HFFc6 (cell line): ENCODE measurements at places on chromosomes 3 and 15. TPM values are rescaled to one million over a fixed set of nuclear protein-coding genes. Genes with fewer than 3 reads are reported as not detected.

ARHGEF26 gene
- 0.06 TPM in 1 of 3 replicates, not detected in the others for total RNA-seq

AADACL2 gene
- total RNA-seq, result not detected in 3 replicates

SAMMSON gene
- not detected in 3 replicates for total RNA-seq

CPEB1 gene
- total RNA-seq, result 4.3 to 5.6 TPM (median 4.6 TPM) in 3 replicates

PTX3 gene
- total RNA-seq, result 20.8 and 45.4 TPM in 2 replicates

GOLGA6D gene
- total RNA-seq, result not detected in 3 replicates

MAP6D1 gene
- 2.2 to 3.7 TPM (median 3.4 TPM) in 3 replicates for total RNA-seq

SLC12A8 gene
- 1.6 to 4.1 TPM (median 2.4 TPM) in 3 replicates for total RNA-seq

SCAANT1 gene
- total RNA-seq, result not detected in 3 replicates

FOXL2NB gene
- total RNA-seq, result 0.61 to 4.3 TPM (median 0.66 TPM) in 3 replicates

SEMA3G gene
- not detected in 2 replicates for total RNA-seq

CHRM5 gene
- not detected in 3 replicates for total RNA-seq

- H3K4me3 ChIP-seq, result peak overlapping the region; percentile 63
- H3K4me1 ChIP-seq, result peaks cover 40% of the 10 kb centered on the region
- H3K27ac ChIP-seq, result no peak overlapping the region
- DNase-seq, result peak; percentile 69
- no peaks in the 10 kb centered on the region for H3K36me3 ChIP-seq
- H3K27me3 ChIP-seq, result peaks cover 3% of the 10 kb centered on the region
These were observed 16.9 kb downstream of the SLC24A1 start for GRCh38 chr15:65638681-65639089.

DNA sequence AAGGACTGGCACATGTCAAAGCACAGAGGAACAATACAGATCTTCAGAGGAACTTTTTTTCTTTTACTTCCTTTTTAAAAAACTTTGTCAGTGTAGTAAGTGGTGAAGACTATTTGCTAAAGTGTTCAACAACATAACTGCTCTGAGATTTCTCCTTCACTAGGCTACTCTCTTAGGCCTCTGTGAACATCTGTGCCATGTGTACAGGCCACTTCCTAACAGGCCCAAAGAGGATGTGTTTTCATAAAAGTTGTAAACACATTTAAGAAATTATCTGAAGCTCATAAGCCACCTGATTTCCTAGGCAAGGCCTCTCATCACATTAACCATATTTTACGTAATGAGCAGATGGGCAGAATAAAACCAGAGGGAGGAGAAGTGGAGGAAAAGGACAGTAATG is 235.4 kb downstream of the FHIT start:
- no peak overlapping the region for H3K4me3 ChIP-seq
- no peak for DNase-seq
- no peak overlapping the region for H3K27ac ChIP-seq
- peaks cover under 1% of the 10 kb centered on the region; the same call in 1 of the 2 replicates for H3K36me3 ChIP-seq
- H3K4me1 ChIP-seq, result no peaks in the 10 kb centered on the region

- no peak overlapping the region for H3K27ac ChIP-seq
- peaks cover 2% of the 10 kb centered on the region; the same call in 1 of the 2 replicates for H3K27me3 ChIP-seq
- peaks cover 29% of the 10 kb centered on the region for H3K4me1 ChIP-seq
- DNase-seq, result peak; percentile 45
- no peak overlapping the region for H3K4me3 ChIP-seq
- no peaks in the 10 kb centered on the region for H3K36me3 ChIP-seq
These were observed 46.3 kb upstream of the FLNB start for GRCh38 chr3:57961828-57962447.

DNA sequence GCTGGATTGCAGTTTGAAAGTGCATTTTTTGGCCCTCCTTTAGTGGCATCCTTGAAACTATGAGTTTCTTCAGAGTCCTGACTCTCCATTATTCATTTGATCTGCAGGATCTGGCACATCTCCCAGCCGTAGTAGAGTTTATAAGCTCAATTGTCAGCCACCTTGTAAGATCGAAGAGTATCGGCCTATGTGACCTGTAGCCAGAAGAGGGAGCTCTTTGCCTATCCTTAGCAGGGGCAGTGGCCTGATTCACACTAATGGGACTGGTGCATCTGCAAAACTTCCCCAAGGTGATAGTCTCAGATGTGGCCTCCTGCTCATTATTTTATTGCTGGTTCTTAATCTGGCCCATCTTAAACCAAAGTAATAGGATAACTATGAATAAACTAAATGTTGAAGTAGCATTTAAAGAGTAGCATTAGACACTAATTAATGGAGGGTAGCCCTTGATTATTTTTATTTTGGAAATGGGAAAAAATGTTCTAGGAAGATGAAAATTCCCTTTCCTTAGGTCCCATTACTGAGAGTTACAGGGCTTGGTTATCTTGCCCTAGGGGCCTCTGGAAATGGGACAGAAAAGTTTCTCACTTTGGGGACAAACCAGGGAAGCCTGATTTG is 21.2 kb downstream of the GCSAM start:
- peaks cover 6% of the 10 kb centered on the region; the same call in 1 of the 2 replicates for H3K4me1 ChIP-seq
- peak; percentile 76 for DNase-seq
- H3K27me3 ChIP-seq, result no peaks in the 10 kb centered on the region; the same call in 1 of the 2 replicates
- peaks cover 10% of the 10 kb centered on the region; the same call in 1 of the 2 replicates for H3K36me3 ChIP-seq
- no peak overlapping the region for H3K4me3 ChIP-seq

- no peaks in the 10 kb centered on the region; the same call in 1 of the 2 replicates for H3K27me3 ChIP-seq
- no peak overlapping the region for H3K4me3 ChIP-seq
- H3K36me3 ChIP-seq, result no peaks in the 10 kb centered on the region
- DNase-seq, result no peak
These were observed 551.7 kb downstream of the NR2F2 start for GRCh38 chr15:96882121-96882772.

DNA sequence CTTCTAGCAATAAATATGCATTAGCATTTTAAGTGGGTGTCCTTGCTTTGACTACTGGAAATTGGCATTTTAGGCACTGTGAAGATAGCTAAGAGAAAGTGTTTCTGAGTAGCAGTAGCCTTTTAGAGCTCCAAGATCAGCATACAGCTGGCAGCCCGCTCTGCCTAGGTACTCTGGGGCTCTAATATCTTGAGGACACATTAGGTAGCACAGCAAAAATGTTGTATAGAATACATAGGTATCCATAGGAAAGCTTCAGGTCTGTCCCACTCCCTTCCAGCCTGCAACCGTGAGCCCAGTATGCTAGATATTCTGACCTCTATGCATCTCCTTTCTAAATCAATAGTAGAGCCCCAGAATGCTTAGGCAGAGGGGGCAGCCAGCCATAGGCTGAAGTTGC is 670.5 kb downstream of the NLGN1 start:
- H3K4me1 ChIP-seq, result peaks cover 21% of the 10 kb centered on the region
- no peak overlapping the region for H3K27ac ChIP-seq
- H3K36me3 ChIP-seq, result peaks cover 16% of the 10 kb centered on the region
- H3K4me3 ChIP-seq, result no peak overlapping the region
- DNase-seq, result no peak

GRCh38 chr3:124296406-124296805 is 304.5 kb upstream of the ROPN1 start:
- DNase-seq, result no peak
- H3K36me3 ChIP-seq, result no peaks in the 10 kb centered on the region
- no peak overlapping the region for H3K4me3 ChIP-seq
- H3K27ac ChIP-seq, result no peak overlapping the region
- no peaks in the 10 kb centered on the region; the same call in 1 of the 2 replicates for H3K4me1 ChIP-seq
- H3K27me3 ChIP-seq, result peaks cover 40% of the 10 kb centered on the region

GRCh38 chr3:8576436-8576835 is 68.2 kb downstream of the SSUH2 start:
- H3K36me3 ChIP-seq, result no peaks in the 10 kb centered on the region
- H3K4me3 ChIP-seq, result peak overlapping the region; percentile 51
- H3K4me1 ChIP-seq, result peaks cover 60% of the 10 kb centered on the region

- no peak for DNase-seq
- H3K27ac ChIP-seq, result no peak overlapping the region
- no peaks in the 10 kb centered on the region for H3K4me1 ChIP-seq
- peaks cover 7% of the 10 kb centered on the region; the same call in 1 of the 2 replicates for H3K27me3 ChIP-seq
- no peaks in the 10 kb centered on the region for H3K36me3 ChIP-seq
These were observed 151.5 kb upstream of the BFSP2 start for GRCh38 chr3:133248389-133248788.

DNA sequence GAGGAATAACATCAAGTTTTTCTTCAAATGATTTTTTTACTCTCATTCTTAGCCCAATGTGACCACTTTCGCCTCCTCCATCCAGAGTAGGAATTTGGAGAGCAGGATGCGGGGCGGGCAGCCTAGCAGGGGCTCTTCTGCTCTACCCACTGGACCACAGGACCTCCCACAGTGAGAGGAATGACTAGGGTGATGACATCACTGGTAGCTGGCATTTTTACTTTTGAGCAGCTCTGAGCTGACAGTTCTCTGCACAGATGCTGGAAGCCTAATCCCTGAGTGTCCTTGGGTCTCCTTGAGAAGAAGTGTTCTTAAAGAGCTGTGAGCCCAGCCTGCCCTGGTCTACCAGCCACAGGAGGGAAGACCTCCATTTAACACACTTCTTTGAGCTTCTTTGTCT is 1.4 kb upstream of the HCN4 start:
- H3K36me3 ChIP-seq, result no peaks in the 10 kb centered on the region
- peaks cover 40% of the 10 kb centered on the region for H3K27me3 ChIP-seq
- no peak overlapping the region for H3K27ac ChIP-seq
- H3K4me1 ChIP-seq, result no peaks in the 10 kb centered on the region

DNA sequence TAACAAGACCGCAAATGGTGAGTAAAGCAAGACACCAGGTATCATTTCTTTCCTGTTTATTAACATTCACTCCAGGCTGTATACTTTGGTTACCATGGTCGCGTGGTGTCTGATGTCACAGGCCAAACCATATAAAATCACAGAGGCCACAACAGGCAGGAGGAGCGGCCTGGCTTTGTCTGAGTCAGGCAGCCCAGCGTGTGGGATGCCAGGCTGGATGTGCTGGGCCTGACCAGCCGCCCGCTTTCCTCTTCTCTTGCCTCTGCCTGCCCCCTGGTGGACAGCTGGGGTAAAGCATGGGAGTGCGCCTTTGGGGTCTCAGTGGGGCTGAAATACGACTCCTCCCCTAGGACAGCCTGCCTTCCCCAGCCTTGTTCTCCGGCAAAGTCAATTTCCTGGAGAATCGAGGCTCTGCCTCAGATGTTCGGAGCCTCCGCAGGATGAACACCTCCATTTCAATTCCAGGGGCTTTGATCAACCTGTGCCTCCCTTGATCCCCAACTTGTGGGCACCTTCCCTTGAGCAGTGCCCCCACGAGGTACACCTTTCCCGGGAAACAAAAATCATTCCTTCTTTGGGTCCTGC is 78.2 kb downstream of the CCNL1 start:
- peaks cover 4% of the 10 kb centered on the region; the same call in 1 of the 2 replicates for H3K27me3 ChIP-seq
- DNase-seq, result peak; percentile 98
- no peaks in the 10 kb centered on the region for H3K36me3 ChIP-seq
- peak overlapping the region; percentile 97 for H3K27ac ChIP-seq
- H3K4me1 ChIP-seq, result peaks cover 67% of the 10 kb centered on the region

GRCh38 chr15:80568876-80569605 is 126.1 kb upstream of the ABHD17C start:
- H3K4me3 ChIP-seq, result no peak overlapping the region
- DNase-seq, result no peak
- peaks cover 33% of the 10 kb centered on the region for H3K4me1 ChIP-seq
- H3K27me3 ChIP-seq, result no peaks in the 10 kb centered on the region
- H3K36me3 ChIP-seq, result peaks cover 5% of the 10 kb centered on the region; the same call in 1 of the 2 replicates
- no peak overlapping the region; the same call in 1 of the 2 replicates for H3K27ac ChIP-seq

GRCh38 chr3:100810671-100811070 is 101.4 kb downstream of the TFG start:
- peak overlapping the region; percentile 23 for H3K4me3 ChIP-seq
- 0 out of 2 replicates have a peak, but pooled peaks cover 11% of the 10 kb centered on the region for H3K36me3 ChIP-seq
- no peaks in the 10 kb centered on the region; the same call in 1 of the 2 replicates for H3K27me3 ChIP-seq
- peak; percentile 46 for DNase-seq

GRCh38 chr3:100647657-100648056 is 38.3 kb downstream of the ADGRG7 start:
- H3K27ac ChIP-seq, result no peak overlapping the region
- peaks cover 26% of the 10 kb centered on the region for H3K27me3 ChIP-seq
- no peak for DNase-seq
- H3K4me1 ChIP-seq, result peaks cover 15% of the 10 kb centered on the region

DNA sequence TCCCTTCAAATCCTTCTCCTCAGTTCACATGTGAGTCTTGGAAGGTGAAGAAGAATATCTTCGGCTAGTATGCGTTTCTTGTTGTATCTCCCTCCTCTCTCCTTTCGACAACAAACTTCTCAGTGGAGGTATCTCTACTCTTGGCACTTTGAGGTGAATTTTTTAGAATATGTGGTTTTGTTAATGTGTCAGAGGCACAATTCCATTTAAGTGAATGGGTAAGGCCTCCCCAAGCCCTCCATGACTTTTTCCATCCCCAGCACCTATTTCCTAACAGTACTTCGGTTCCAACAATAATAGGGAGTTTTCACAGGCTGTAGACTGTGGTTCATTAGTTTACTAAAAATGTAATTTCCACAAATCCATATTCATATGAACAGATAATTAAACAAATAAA is 74.2 kb downstream of the TM4SF4 start:
- peak overlapping the region; percentile 97 for H3K27ac ChIP-seq
- H3K27me3 ChIP-seq, result peaks cover 3% of the 10 kb centered on the region
- peaks cover 27% of the 10 kb centered on the region for H3K36me3 ChIP-seq

- H3K36me3 ChIP-seq, result peaks cover 15% of the 10 kb centered on the region
- H3K4me3 ChIP-seq, result no peak overlapping the region
- no peaks in the 10 kb centered on the region for H3K27me3 ChIP-seq
- no peak for DNase-seq
- H3K27ac ChIP-seq, result no peak overlapping the region
- H3K4me1 ChIP-seq, result peaks cover 18% of the 10 kb centered on the region
These were observed 26.9 kb upstream of the TJP1 start for GRCh38 chr15:29849218-29849617.

DNA sequence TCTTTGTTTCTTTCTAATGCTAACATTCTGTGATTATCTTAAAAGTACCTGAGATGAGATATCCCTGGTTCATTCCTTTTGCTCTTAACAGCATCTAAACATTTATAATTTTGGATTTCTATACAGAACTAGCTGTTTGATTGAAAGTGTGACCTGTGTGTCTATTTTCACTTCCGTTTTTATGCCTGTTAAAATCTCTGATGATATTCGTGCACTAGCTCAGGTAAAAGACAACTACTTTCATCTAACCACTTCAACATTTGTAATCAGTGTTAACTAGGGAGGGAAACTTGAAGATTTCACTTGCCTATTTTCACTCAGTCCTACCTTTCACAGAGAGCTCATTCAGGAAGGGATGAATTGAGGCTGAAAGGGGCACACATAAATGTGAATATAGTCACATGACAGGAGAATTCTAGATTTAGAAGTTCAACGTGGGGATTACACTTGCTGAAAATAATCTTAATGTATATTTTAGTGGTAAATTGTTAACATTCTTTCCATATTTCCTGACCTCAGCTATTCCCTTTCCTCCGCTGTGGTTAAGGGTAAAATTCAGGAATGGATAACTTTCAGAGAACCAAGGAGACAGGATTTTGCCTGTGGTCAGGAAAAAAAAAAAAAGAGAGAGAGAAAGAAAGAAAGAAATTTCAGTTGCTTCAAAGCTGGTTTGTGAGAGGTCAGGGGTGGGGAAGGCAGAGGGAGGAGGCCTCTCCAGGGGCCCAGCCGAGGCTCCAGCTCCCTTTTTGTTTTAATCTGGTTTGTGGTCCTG is 159.8 kb upstream of the TSC22D2 start:
- peak overlapping the region; percentile 84 for H3K4me3 ChIP-seq
- DNase-seq, result peak; percentile 68
- peaks cover 78% of the 10 kb centered on the region for H3K4me1 ChIP-seq
- peaks cover 3% of the 10 kb centered on the region; the same call in 1 of the 2 replicates for H3K27me3 ChIP-seq
- peak overlapping the region; percentile 96 for H3K27ac ChIP-seq

GRCh38 chr15:70495991-70496599 is 267.3 kb downstream of the UACA start:
- no peak overlapping the region for H3K4me3 ChIP-seq
- peaks cover 56% of the 10 kb centered on the region for H3K4me1 ChIP-seq

- H3K27ac ChIP-seq, result peak overlapping the region; percentile 77
- peaks cover 32% of the 10 kb centered on the region for H3K4me1 ChIP-seq
- peak overlapping the region; percentile 90 for H3K4me3 ChIP-seq
- no peaks in the 10 kb centered on the region for H3K36me3 ChIP-seq
These were observed 619 bp downstream of the TTBK2 start for GRCh38 chr15:42919799-42920518.

GRCh38 chr3:24270204-24270691 is 224.4 kb downstream of the THRB start:
- DNase-seq, result no peak
- peaks cover 1% of the 10 kb centered on the region; the same call in 1 of the 2 replicates for H3K27me3 ChIP-seq
- no peaks in the 10 kb centered on the region for H3K36me3 ChIP-seq
- H3K27ac ChIP-seq, result no peak overlapping the region
- H3K4me1 ChIP-seq, result no peaks in the 10 kb centered on the region
